Activated CD4-positive, CD25-positive, alpha-beta regulatory T cell (primary cell): ENCODE measurements at places on chromosomes 1 and 21.

GRCh38 chr1:181175955-181176354 lies 87.5 kb downstream of the IER5 start:
- DNase-seq: no peak

DNA sequence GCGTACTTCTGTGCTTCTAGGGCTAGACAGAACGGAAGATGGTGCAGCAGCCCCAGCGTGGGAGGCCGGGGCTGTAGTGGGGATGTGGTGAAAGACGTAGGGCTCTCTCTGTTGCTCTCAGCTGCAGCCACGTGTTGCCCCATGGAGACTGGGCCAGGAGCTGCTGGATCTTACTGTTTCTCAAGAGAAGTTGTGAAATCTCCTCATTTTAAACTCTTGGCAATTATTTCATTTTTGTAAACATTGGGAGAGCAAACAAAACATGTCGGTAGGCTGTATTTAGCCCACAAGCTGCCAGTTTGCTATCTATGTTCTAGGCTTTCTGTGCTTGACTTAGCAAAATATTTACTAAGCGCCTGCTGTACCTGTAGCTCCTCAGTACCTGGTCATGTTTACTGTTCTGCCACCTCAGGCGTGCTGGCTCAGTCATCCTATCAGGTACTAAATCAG lies 15.9 kb upstream of the ELOA start:
- DNase-seq: no peak

GRCh38 chr1:44642925-44643324 lies 31.4 kb downstream of the TMEM53 start:
- no peak for DNase-seq

DNA sequence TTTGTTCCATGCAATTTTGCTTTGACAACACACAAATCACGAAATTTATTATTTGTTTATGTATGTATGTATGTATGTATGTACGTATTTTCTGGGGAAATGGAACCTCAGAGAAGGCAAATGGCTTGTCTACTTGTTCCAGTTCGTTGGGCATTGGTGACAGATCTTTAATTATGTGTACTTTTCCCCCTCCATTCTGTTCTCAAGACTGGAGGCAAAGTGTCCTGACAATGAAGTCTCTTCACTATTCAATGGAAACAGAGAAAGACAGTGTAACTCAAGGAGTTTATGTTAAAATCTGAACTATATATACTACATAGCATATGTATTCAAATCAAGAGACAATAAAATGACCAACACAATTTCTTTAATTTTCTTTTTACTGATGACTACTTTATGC lies 245.7 kb upstream of the PTBP2 start:
- no peak for DNase-seq

GRCh38 chr1:88612292-88612691 lies 71.8 kb upstream of the PKN2 start:
- no peak for DNase-seq

- no peak for DNase-seq
Measured at GRCh38 chr1:155499953-155500639, 62.5 kb downstream of the ASH1L start.
